Hippocampal formation (tissue), 2 donors: ENCODE measurements at places on chromosomes 2 and 18.
A peak's percentile ranks its signal among the peaks of the same experiment; 100 is the strongest.

GRCh38 chr2:97906307-97906706, 89.4 kb downstream of the TMEM131 start:
- DNase-seq: no peak

GRCh38 chr2:42781181-42781580, 11.2 kb downstream of the HAAO start:
- DNase-seq: no peak

- DNase-seq: no peak
Observed at GRCh38 chr18:1968801-1969498, 602.4 kb downstream of the METTL4 start.

GRCh38 chr2:18900691-18901141, 311.3 kb upstream of the NT5C1B start:
- no peak for DNase-seq

GRCh38 chr2:134178138-134178877, 75.6 kb upstream of the MGAT5 start:
- no peak for DNase-seq

DNA sequence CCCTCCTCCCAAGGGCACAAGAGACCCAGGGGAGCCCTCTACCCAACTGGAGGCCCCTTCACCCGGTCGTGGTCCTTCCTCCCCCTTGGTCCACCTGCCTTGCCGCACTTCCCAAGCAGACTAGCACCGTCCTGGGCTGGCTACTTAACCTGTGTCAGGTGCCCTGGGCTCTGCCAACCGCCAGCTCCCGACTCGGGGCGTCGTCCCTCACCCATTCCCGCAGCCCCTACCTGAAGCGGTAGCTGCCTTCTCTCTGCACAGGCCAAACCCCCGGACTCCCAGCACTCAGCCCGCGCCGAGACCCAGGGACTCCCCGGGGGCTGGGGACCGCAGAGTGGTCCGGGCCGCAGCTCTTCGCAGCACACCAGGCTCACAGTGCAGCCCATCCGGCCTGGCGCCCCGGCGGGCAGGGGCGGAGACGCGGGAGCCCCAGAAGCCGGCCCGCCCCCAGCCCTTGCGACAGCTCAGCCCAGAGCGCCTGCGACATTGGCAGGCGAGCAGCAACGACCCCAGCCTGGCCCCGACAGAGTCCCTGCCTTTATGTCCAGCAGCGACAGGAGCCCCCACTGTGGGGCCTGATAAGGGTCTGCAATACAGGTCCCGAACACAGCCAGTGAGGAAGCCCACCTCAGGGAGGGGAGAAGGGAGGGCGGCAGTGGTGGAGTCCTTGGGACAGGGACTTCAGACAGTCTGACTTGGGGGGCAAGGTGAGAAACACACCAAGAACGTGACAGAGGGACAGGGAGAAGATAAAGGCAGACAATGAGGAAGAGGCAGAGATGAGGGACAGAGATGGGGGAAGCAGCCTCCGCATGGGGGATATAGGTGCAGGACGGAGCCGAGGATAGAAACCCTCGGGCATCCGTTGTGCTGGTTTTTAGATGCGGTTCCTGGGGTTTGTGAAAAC, 31.0 kb upstream of the TNS1 start:
- DNase-seq: no peak

DNA sequence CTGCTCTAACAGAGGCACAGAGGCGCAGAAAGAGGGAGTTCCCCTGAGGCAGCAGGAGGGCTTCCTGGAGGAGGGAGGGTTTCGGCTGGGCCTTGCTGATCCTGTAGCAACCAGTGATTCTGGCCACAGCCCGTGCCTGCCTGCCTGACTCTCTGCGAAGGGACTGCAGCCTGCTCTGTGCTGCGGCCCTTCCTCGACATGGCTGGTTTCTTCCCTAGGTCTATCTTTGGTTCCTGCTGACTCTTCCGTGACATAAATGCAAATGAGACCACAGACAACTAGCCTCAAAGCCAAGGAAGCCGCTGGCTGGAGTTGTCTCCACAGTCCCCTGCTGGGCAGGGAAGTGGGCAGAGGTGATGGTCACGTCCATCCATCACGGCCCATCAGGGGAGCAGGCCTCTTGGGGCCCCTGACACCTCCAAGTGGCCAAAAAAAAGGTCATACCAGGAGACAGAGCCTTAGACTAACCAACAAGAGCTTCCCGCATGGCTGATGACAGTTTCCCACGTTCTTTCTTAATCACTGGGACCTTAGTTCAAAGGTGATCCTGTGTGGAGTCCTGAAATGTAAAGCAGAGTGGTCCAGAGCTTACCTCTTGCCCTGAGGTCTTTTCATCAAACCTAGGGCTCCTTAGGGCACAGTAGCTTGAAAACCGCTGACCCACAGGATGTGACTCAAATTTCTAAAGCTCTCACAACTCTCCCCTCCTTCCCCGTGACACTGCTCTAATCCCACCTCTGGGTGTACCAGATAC, 55.3 kb downstream of the HS1BP3 start:
- DNase-seq: no peak

DNA sequence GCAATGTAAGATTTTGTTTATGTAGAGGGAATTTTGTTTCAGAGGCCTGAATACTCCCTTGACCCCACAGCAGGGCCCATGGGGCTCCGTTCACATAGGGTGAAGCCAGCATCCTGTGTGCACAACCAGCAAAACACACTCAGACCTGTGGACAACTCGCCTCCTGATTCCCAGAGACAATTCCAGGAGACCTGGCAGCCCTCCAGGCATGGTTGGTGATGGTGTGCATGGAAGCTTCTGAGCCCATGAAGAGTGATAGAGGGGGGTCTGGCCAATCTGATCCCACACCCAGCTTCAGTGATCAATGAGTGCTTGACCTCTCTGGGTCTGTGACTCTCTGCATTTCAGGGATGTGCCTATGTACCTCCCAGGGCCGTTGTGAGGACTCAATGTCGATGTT, 91.0 kb upstream of the RAB6C start:
- DNase-seq: no peak

- no peak for DNase-seq
Observed at GRCh38 chr2:105125920-105126319, 88.1 kb downstream of the MRPS9 start.

GRCh38 chr2:24399434-24400206, 39.3 kb upstream of the ITSN2 start:
- no peak for DNase-seq

DNA sequence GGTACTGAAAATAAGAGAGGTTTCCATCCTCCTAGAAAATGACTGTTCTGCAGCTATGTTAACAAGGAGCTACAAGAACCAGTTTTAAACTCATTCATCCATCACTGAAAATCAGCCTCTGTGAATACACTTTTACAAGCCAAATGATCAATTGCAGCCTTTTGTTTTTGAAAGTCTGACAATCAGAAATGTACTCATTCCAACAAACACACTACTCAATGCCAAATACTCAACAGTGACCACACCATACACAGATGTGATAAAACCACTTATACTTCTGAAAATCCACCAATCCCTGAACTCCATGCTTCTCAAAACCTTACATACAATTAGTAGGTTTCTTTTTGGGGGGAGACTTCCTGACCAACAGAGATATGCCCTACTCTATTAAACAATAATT, 663.9 kb upstream of the CHAC2 start:
- DNase-seq: no peak

- no peak for DNase-seq
Observed at GRCh38 chr18:58723810-58724602, 52.7 kb downstream of the MALT1 start.

GRCh38 chr2:176173567-176174381, 14.7 kb upstream of the HOXD1 start:
- no peak for DNase-seq

- no peak for DNase-seq
Observed at GRCh38 chr18:77911971-77912605, 662.4 kb downstream of the GALR1 start.

- DNase-seq: no peak
Observed at GRCh38 chr2:120235681-120236080, 12.5 kb upstream of the TMEM185B start.

- DNase-seq: no peak
Observed at GRCh38 chr2:9287400-9288045, 80.9 kb downstream of the ASAP2 start.

DNA sequence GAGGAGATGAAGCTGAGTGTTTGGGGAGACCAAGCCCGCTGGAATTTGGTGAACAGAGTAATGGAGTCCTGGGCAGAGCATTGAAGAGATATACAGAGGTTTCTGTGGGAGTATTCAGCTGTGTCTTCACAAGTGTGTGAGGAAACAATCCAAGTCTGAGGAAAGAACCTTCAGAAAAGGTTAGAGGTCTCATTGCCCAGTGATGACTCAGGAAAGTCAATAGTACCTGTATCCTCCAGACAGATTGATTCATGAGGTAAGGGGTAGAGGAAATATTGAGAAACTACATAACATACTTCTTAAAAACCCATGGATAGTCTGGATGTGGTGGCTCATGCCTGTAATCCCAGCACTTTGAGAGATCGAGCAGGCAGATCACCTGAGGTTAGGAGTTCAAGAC, 392.3 kb downstream of the GALNT13 start:
- no peak for DNase-seq

DNA sequence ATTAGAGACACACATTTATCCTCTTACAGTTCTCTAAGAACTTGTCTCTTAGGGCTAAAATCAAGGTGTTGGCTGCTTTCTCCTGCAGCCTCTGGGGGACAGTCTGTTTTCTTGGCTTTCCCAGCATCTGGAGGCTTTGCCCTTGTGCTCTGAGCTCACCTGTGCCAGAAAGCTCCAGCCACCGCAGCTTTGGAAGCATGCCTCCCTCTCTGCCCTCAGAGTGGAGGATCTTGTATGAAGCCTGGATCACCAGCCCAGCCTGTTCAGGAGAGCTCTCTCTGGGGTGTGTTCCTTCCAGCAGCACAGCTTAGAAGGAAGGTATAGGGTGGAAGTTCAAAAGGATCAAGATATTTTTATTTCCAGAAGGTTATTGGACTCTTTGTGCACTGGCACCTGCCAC, 53.1 kb upstream of the TPO start:
- DNase-seq: no peak

- peak; percentile 65 for DNase-seq
Observed at GRCh38 chr2:47771211-47771610, 11.7 kb upstream of the MSH6 start.

DNA sequence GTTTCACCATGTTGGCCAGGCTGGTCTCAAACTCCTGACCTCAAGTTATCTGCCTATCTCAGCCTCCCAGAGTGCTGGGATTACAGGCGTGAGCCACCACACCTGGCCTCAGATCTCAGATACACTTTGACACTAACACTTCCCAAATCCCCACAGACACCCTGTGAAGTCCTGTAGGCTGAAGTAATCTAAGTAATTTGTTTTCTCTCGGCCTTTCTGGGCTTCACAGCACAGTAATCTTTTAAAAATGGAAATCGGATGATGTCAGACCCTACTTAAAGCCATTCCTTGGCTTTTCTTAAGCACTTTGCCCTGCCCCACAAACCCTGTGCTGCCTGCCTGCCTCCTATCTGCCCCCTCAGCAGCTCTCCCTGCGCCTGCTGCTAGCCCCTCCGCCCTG, 16.2 kb downstream of the ATIC start:
- no peak for DNase-seq

GRCh38 chr2:158745067-158745865, 49.9 kb upstream of the DAPL1 start:
- DNase-seq: peak; percentile 62

GRCh38 chr2:106232638-106233349, 38.7 kb upstream of the UXS1 start:
- no peak for DNase-seq

- no peak for DNase-seq
Observed at GRCh38 chr2:149658553-149658952, 71.0 kb upstream of the MMADHC start.

GRCh38 chr2:205171261-205171940, 510.9 kb upstream of the NRP2 start:
- no peak for DNase-seq
